Hindlimb muscle (tissue), 1 donor: ENCODE measurements at places on chromosomes 11 and 22. TPM values are rescaled to one million over a fixed set of nuclear protein-coding genes. Genes with fewer than 3 reads are reported as not detected.
A peak's percentile ranks its signal among the peaks of the same experiment; 100 is the strongest.

GRCh38 chr22:46336119-46337078 is 885 bp downstream of the TRMU start:
- DNase-seq, result no peak

DNA sequence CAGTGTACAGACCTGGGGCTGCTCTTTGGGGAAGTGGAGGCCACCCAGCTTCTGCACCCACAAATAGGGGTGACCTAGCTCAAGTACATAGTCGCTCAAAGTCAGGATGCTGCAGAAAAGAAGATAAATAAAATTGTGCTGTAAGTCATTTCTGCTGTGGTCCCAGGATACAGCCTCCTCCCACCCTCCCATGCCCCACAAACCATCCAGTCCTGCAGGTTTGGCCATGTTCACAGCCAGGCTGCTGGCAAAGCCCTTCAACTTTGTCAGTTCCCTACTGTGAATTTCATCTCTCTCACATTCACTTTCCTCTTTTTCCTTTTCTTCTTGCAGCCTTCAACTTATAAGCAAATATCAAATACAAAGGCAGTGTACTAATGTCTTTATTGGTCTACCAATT is 33.6 kb downstream of the THOC5 start:
- DNase-seq, result no peak

- DNase-seq, result no peak
Measured at GRCh38 chr22:29146771-29147170, 58.9 kb upstream of the EMID1 start.

DNA sequence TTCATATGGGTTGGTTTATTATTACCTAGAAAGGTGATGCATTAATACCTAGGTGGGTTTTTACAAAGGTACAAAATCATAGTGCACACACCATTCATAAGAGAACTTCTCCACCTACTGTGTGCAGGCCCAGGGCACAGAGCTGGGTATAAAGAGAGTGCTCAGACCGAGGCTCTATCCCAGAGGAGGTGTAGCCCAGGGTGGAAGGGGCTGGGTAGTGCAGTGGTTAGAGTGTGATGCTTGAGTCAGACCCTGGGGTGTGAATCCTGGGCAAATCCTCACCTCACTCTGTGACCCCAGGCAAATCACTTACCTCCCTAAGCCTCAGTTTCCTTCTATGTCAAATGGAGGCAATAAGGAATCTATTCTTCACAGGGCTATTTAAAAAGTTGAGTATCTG is 32.2 kb downstream of the PARVG start:
- DNase-seq, result no peak

GRCh38 chr11:83033972-83034672 is 37.6 kb downstream of the RAB30 start:
- DNase-seq, result peak; percentile 70

DNA sequence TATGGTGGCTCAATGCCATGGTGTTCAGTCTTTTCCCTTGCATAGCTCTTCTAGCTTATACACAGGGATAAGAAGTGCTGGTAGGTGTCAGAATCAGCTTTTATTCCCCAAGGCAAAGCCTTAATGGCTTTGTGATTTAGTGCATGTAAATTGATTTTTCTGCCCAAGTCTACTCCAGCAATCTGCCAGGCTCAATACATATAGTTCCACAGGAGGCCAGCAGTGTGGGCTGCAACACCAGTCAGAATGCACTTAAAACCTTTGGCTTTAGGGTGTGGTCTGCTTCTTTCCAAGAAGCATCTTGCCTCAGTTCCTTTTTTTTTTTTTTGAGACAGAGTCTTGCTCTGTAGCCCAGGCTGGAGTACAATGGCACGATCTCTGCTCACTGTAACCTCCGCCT is 14.5 kb upstream of the CAPRIN1 start:
- no peak for DNase-seq

DNA sequence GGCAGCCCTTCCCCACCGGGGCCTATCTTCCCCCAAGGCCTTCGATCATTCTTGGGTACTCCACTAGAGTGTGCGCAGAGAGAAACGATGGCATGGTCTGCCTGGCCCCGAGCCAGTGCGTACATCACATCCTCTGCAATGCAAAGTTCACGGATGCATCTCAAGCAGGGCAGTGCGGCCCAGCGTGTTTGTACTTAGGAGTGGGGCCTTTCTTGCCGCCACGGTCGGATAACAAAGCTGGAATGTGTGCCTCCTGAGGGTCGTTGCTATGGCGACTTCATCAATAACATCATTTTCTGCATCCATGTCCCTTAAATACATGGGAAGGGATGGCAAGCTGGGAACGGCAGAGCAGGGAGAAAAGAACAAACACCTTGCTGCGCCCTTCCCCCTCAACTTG is 73.9 kb downstream of the SCUBE1 start:
- DNase-seq, result no peak

DNA sequence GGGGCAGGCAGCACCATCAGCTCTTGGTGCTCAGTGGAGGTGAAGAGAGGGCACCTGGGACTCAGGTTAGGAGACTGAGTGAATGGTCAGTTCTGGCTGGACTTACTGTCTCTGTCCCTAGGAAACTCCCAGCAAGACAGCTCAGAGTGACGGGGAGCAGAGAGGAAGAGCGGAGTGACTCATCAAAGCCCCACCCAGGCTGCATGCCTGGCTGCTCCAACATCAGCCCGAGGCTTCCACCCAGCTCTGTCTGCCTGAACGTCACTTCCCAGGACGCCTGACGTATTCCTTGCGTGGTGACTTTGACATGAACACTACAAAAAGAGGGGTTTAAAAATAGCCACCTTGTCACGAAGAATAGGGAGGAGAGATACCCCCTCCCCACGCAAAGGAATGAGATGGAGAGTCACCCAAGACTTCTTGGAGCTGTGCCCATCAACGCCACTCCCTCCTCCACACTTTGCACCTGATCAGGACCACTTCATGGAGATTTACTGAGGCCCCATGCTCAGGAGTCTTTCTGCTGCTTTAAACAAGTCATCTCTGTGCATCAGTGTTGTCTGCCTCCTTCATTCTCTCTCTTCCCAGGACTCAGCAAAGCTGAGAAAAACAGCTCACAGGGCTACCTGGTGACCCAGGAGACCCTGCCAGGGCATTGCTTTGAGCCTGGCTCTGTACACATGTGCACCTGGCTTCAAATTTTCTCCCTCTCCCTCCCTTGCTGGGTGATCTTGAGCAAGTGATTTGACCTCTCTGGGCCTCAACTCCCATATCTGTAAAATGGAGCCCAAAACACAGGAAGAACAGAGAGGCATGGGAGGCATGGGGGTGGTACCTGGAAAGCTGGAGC is 83.1 kb downstream of the MN1 start:
- peak; percentile 79 for DNase-seq

GRCh38 chr11:110298301-110298765 is 1.9 kb upstream of the RDX start:
- no peak for DNase-seq

DNA sequence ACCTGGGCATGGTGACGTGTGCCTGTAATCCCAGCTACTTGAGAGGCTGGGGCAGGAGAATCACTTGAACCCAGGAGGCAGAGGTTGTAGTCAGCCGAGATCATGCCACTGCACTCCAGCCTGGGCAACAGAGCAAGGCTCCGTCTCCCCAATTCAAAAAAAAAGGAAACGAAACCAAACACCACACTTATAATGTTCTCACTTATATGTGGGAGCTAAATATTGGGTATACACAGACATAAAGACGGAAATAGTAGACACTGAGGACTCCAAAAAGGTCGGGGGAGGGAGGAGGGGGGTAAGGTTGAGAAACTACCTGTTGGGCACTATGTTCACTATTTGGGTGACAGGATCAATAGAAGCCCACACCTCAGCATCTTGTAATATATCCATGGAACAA is 94.3 kb downstream of the GAB2 start:
- no peak for DNase-seq

- no peak for DNase-seq
Measured at GRCh38 chr22:49996518-49997250, 15.9 kb downstream of the IL17REL start.

DNA sequence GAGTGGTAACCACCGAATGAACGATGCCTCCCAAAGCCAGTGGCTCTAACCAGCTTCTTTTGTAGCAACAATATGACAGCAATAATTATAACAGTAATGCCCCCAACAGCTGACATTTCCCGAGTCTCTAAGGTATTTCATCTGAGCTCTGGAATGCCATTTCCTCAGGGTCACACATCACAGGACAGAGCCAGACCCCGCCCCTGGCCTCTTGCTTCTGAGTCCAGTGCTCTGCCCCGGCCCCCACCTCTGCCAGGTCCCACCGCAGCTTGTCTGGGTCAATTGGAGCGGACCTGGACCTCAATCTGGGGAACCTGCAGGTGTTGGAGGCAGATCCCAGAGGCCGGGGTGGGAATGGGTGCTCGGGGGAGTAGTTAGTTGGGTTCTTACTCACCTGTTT is 63.8 kb downstream of the IGLL1 start:
- no peak for DNase-seq

Gene GTSE1
- 7.9 TPM for polyA plus RNA-seq

Gene ART1
- polyA plus RNA-seq, result 7.6 TPM

Gene JHY
- polyA plus RNA-seq, result 1.4 TPM

Gene TUBA8
- polyA plus RNA-seq, result 21.0 TPM

Gene PIH1D2
- 0.93 TPM for polyA plus RNA-seq
